ENCODE measurements at places on chromosomes 6 and 20.
A peak's percentile ranks its signal among the peaks of the same experiment; 100 is the strongest.

GRCh38 chr20:23928788-23929187 is 49.2 kb upstream of the CST5 start:
- DNase-seq: no peak

GRCh38 chr6:13282393-13283069 is 45.8 kb downstream of the TBC1D7 start:
- no peak for DNase-seq

- DNase-seq: no peak
Observed at GRCh38 chr6:18477301-18477941, 90.3 kb downstream of the RNF144B start.

DNA sequence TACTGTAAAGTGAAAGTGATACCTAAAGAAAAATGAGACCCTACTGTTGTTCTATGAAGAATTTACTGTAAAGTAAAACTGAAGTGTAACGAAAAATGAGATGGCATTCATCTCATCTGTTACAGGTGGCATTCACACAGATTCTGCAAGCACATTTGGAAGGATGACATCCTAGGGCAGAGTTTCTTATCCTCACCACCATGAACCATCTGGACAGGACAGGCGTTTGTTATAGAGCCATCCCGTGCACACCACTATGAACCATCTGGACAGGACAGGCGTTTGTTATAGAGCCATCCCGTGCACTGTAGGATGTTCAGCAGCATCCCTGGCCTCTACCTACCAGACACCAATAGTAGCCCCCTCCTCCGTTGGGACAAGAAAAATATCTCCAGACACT is 294.8 kb downstream of the GMDS start:
- DNase-seq: no peak

GRCh38 chr20:574297-574942 is 30.8 kb upstream of the CSNK2A1 start:
- peak; percentile 80 for DNase-seq

GRCh38 chr20:25217161-25218108 is 21.9 kb downstream of the ENTPD6 start:
- no peak for DNase-seq

DNA sequence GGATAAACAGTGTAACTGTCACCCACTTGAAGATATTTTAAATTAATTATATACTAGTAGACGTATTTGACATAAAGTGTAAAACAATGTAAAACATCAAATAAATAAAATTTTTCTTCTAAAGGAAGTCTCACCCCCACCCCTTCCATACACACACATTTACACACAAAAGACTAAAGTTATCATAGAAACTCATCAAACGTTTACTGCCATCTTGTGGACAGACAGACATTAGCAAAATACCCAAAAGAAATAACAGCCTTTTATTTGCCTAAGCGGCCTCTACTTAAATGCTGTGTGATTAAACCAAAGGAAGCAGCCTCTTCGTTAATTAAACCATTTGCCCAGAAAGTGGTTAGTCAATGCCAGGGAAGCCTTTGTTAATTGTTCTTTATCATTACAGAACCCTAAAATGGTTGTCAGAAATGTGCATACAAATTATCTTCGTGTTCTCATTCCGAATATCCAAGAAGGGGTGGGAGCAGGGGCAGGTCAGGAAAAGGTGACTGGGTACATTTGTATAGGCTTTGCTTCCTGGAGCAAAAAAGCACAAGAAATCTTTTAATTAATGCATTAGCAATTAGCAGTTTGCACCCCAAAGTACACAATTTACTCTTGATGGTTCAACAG is 176.2 kb upstream of the SASH1 start:
- no peak for DNase-seq

Measured in cardiac septum (tissue), 1 donor.